ENCODE measurements at places on chromosomes 7 and 10.

- no peak for DNase-seq
These were observed 146.6 kb downstream of the RAPGEF5 start for GRCh38 chr7:22210355-22210754.

DNA sequence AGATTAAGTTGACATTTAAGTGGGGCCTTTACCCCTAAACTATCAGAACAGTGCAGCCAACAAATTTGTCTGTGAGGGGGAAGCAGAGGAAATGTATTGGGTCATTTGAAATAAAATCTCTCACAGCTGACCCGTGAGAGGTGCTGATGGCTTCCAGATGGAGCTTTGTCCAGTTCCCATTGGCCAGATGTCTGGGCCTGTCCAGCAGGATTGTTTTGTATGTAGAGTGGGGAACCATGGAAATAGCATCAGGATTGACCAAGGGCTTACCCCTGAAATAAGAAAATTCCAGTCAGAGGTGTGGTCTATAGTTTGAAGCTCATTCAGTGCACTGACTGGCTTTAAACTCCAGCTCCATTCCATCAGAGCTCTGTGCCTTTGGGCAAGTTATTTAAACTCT is 50.6 kb downstream of the INHBA start:
- DNase-seq, result peak; percentile 70

DNA sequence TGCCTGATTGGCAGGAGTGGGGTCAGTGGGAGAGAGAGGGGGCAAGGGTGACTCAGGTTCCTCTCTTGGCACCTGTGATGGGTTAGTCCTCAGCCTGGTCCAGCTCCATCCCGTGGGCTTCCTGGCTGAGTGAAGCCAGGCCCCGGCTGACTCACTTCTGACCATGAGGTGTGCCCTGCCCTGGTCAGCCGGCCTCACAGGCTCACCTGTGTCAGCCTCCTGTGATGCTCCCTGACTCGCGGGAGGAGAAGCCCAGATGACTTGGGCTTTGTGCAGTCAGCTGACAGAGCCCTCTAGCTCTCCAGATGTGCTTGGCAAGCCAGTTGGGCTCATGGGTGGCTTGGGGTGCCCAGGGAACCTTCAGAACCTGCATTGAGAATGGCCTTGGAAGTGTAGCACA is 16.0 kb upstream of the PPIF start:
- no peak for DNase-seq

GRCh38 chr7:111529507-111530355 is 32.6 kb downstream of the IMMP2L start:
- no peak for DNase-seq

- peak; percentile 38 for DNase-seq
These were observed 501 bp downstream of the TFPI2 start for GRCh38 chr7:93890041-93890463.

GRCh38 chr7:84196084-84196503 is 1.5 kb upstream of the SEMA3A start:
- DNase-seq, result no peak

DNA sequence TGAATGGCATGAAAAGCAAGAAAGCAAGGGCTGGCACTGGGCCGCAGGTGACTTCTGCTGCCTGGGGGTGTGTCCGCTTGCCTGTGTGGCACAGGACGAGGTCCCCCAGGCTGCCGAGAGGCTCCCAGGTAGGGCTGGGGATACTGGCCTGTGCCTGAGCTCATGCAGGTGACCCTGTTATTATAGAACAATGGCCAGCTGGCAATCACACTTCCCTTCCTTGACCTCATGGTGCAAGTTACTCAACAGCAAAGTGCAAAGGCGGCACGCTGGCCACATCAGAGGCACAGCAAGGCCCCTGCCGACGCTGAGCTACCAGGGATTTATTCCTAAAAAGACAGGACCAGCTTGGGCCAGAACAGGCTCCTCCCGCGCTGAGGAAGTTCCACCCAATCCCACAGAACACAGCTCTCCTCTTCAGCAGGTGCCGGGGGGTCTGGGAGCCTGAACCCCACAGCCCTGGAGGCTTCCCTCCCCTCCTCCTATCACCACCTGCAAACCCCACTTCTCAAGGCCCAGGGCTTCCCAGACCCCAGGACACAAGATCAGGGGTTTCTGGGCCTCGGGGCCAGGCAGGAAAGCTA is 1.4 kb upstream of the ADAM8 start:
- no peak for DNase-seq

DNA sequence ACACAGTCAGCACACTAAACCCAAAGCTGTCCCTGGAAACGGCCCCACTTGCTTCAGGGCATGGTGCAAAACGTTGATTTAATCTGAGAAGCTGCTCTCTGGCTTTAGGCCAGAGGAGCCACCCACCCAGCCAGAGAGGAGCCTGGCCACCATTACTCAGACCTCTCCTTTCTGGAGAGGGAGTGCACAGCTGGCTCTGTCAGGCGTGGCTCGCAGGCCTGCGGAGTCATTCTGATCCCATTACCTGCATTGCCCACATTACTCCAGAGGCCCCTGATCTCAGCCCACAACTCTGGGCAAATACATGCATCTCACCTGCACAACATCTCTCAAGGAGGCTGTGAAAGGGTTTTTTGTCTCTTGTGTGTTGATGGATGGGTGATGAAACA is 370.0 kb upstream of the IGFBP3 start:
- no peak for DNase-seq

- DNase-seq, result peak; percentile 56
These were observed 1.9 kb upstream of the SH2D4B start for GRCh38 chr10:80535671-80536360.

GRCh38 chr10:114017271-114017670 is 26.4 kb upstream of the ADRB1 start:
- DNase-seq, result no peak

- DNase-seq, result no peak
These were observed 930.6 kb upstream of the ZNF722 start for GRCh38 chr7:63067897-63068585.

- DNase-seq, result no peak
These were observed 64.0 kb downstream of the AKR1E2 start for GRCh38 chr10:4889959-4890358.

- no peak for DNase-seq
These were observed 5.5 kb downstream of the VIPR2 start for GRCh38 chr7:159139202-159139601.

Measured in left hindlimb (tissue), 1 donor.